ENCODE measurements at places on chromosomes 6 and 20.

DNA sequence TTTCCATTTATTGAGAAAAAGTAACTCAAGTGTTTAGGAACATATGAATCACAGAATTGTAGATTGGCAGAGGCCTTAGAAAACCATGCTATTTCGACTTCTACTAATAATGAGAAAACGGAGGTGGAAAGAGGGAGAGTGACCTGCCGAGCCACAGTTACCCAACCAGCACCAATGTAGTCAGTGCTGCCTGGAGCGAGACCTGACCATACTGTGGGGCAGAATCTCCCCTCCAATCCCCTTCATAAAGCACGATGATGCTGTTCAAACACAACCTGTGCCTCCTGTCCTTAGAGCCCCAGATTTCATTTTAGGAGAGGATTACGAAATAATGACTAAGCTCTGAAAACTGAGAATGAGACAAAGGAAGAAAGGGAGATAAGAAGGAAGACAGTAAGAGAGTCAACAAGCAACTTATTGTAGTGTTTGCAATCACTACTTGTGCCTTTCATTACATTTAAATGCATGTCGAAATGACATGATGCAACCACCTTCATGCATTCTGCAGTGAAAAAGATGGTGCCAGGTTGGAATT is 70.6 kb downstream of the ATXN1 start:
- DNase-seq = no peak

DNA sequence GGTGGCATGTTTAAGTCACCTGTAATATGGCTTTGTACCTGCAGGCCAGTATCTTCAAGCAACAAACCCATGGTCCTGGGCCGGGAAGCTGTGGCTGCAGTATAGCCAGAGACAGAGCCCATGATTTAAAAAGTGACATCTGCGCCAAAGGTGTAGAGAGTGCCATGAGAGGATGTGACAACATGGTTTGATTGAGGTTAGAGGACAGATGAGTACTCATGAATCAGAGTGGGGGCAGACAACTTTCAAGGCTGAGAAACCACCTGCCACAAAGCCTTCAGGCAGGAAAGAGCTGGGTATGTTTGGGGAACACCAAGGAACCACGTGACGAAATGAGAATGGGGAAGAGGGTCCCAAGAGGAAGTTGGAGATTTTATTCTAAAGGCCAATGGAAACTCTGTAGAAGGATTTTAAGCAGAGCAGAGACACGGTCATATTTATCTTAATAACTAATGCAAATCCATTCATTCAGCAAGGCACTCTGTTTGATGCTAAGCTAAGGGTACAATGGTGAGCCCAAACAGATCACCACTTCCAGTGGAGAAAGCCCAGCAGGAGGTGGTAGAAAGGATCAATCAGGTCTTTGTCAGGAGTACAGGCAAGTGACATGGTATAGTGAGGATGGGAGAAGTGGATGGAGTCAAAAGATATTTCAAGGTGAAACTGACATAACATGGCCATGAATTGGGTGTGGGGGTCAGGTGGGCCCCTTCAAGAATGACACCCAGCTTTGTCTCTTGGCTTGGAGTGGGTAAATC is 3.4 kb upstream of the MICAL1 start:
- no peak for DNase-seq

DNA sequence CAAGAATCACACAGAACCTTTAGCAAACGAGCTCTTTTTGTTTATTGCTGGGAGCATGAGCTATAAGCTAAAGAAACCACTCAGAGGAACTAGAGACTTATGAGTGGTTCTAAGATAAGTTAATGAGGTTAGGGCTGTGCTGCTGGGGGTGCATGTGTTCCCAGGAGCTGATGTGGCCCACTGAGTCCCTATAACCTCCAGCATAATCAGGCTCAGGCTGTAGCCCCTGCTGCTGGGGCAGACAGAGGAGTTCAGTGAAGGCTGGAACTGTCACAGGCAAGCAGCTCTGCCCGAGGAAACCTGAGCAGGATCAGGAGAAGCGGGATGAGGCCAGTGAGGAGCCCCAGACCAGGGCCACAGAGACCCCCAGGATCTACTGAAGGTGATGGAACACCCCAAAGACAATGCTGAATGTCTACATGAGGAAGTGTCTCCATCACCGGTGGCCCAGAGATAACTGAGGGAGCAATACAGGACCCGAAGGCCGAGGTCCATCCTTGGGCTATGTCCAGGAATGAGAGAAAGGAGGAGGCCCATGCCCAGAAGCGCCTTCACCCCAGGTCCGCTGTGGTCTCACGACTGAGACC is 17.3 kb downstream of the TUBB2B start:
- DNase-seq = no peak

DNA sequence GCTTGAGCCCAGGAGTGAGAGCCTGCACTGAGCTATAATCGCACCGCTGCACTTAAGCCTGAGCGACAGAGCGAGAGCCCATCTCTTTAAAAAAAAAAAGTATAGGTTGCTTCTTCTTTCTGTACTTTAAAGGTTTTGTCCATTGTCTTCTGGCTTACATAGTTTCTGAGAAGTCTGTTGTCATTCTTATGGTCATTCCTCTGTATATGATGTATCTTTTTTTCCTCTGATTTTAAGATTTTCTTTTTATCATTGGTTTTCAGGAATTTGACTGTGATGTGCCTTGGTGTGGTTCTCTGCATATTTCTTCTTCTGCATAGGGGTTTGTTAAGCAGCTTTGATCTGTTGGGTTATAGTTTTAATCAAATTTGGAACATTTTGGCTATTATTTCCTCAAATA is 29.1 kb downstream of the QRSL1 start:
- no peak for DNase-seq

- DNase-seq = no peak
Observed at GRCh38 chr20:12210591-12210990, 292.9 kb downstream of the BTBD3 start.

DNA sequence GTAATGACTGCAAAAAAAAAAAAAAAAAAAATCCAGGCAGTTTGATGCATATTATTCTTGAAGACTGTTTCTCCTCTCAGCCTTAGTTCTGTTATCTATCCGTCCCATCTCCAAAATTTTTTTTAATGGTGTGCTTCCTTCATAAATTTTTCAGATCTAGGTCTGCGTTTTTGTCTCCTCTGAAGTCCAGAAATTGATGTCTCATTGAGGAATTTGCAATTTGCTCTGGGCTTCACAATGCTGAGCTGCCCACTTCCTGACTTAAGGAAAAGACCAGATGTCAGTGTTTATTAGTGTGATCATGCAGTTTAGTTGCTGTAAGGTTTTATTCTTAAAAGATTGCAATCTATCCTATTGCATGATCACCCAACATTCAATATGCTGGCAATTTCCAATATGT is 297.6 kb downstream of the ZNF217 start:
- DNase-seq = no peak

GRCh38 chr6:12097791-12098190 is 85.7 kb downstream of the HIVEP1 start:
- DNase-seq = no peak

DNA sequence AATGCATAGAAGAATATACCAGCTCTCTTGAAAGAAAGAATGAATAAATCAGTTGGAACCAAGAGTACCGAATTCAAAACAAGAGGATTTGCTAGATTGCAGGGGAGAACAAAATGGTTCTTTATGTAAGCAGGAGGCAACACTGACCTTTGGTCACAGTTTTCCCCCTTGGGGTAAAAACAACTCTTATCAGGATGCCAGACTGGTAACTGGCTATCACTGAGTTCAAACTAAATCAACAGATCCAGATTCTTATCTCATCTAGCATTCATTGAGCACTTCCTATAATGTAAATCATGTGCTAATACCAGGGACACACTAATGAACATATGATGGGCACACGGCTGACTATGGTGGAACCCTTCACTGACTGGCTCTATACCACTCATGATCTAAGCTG is 4.8 kb upstream of the IL17F start:
- DNase-seq = no peak

- DNase-seq = no peak
Observed at GRCh38 chr6:133577851-133578250, 311.1 kb upstream of the TCF21 start.

DNA sequence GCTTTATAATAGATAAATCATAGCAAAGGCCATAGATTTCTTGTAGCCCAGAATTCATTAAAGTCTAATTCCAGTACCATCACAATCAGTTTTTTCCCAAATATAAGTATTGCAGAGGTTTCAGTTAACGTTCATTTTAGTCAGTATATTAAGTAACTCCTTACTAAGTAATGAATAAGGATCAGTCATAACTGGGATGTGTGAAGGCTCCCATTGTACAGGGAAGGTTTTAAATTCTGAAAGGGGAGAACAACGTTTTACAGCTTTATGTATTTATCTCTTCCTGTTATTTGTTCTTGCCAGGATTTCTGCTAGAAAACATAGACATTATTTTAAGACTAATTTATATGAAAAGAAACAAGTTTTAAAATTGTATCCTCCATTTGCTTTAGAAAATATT is 215.5 kb upstream of the LAMP5 start:
- DNase-seq = no peak

DNA sequence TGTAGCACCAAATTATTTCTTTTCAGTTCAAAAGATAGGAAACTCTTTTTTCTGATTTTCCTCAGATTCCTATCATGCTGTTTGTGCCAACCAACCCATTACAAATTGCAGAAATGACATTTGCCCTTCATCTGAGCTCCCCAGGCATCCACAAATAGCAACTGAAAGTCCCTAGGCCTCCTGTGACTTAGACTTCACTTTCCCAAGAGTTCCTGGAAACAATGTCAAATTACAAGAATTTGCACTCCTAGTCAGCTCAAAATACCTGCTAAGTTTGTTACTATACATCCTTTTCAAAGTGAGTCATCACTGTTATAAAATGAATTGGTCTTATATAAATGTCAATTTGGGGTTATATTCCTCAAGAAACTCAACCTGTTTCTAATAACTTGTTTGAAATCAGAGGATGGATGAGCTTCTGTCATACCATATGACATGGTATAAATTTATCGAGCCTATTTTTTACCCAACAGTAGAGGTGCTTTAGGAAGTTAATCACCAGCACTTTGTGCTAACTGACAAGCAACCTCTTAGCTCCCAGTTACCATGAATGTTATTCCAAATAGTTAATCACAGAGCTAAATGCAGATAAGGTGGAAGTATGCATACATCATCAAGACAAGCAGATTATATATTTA is 256.5 kb downstream of the HACE1 start:
- DNase-seq = no peak

- DNase-seq = no peak
Observed at GRCh38 chr20:2086980-2087377, 14.6 kb upstream of the STK35 start.

GRCh38 chr6:36220226-36220625 is 23.7 kb downstream of the BRPF3 start:
- DNase-seq = no peak

GRCh38 chr6:160253714-160254113 is 4.9 kb downstream of the SLC22A2 start:
- no peak for DNase-seq

DNA sequence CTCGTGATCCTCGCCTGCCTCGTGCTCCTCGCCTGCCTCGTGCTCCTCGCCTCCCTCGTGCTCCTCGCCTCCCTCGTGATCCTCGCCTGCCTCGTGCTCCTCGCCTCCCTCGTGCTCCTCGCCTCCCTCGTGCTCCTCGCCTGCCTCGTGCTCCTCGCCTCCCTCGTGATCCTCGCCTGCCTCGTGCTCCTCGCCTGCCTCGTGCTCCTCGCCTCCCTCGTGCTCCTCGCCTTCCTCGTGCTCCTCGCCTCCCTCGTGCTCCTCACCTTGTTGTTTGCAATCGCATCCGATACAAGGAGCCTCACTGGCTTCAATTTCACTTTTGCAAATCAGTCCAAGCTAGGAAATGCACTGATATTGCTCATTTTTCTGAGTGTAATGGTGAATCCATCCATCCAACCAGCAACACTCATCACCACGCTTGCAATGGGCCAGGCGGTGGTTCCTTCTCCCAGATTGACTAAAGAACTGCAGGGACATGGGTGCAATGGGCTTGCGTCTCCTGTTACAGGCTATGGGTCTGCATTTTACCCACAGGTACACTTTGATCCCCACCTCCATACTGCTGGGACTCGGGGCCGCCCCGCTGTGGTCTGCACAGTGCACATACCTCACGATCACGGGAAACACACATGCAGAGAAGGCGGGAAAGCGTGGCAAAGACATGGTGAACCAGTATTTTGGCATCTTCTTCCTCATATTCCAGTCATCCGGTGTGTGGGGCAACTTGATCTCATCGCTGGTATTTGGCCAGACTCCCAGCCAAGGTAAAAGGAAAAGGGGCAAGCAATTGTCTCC is 4.6 kb downstream of the UNC93A start:
- DNase-seq = no peak

DNA sequence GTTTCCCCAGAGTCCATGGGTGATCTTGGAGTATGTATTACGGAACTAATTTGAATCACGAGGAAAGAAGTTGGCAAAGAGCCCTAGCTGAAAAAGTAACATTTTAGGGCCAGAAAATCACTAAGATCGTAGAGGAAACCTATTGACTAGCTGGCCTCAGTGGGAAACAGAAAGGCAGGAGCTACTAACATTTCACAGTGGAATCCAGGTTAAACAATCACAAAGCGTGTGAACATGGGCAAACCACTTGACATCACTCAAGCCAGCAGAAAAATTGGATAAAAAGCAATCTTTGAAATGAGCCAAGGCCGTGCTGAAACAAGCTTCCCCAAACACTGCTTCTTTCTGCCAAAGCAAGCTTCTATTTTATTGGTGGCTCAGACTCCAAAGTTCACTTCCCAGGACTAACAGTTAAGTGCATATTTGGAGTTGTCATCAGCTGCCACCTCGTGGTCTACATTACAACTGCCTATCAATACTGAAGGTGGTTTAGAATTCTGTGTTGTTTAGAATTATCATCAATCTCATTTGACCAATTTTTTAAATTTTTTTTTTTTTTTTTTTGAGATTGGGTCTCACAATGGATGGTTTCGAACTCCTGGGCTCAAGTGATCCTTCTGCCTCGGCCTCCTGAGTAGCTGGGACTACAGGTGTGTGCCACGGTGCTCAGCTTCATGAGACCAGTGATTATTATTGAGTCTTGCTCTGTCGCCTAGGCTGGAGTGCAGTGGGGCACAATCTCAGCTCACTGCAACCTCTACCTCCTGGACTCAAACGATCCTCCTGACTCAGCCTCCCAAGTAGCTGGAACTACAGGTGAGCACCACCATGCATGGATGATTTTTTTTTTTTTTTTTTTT is 10.6 kb downstream of the RPS10 start:
- peak; percentile 79 for DNase-seq

- DNase-seq = peak; percentile 84
Observed at GRCh38 chr6:77457720-77458349, 5.5 kb downstream of the HTR1B start.

- DNase-seq = no peak
Observed at GRCh38 chr6:85283436-85283835, 166.4 kb upstream of the NT5E start.

- DNase-seq = no peak
Observed at GRCh38 chr20:62977613-62978560, 25.4 kb downstream of the SLC17A9 start.

GRCh38 chr6:147033267-147033666 is 170.9 kb upstream of the STXBP5 start:
- DNase-seq = no peak
